Umbilical cord (tissue), 2 donors: ENCODE measurements at places on chromosomes 11 and 22. TPM values are rescaled to one million over a fixed set of nuclear protein-coding genes. Genes with fewer than 3 reads are reported as not detected.

DNA sequence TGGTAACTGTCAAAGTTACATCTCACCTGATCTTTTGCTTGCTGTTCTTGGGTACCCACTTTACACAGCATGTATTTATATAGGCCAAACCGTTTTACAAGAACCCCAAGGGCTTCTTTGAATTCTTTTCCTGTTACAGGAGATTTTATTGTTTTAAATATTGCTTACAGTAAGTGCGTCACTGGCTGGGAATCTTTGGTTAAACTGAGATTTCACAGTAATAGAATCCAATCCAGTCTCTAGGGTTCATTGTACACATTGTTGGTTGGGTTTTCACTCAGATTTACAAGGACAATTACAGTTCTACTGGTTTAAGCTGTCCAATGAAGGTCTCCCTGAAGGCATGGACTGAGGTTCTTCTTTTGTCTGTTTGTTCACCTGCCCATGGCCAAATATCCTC is 171.7 kb downstream of the INSC start:
- no peak for DNase-seq

The OR8A1 gene
- 7.0 TPM for total RNA-seq

The TMEM45B gene
- total RNA-seq, result 2.9 TPM

DNA sequence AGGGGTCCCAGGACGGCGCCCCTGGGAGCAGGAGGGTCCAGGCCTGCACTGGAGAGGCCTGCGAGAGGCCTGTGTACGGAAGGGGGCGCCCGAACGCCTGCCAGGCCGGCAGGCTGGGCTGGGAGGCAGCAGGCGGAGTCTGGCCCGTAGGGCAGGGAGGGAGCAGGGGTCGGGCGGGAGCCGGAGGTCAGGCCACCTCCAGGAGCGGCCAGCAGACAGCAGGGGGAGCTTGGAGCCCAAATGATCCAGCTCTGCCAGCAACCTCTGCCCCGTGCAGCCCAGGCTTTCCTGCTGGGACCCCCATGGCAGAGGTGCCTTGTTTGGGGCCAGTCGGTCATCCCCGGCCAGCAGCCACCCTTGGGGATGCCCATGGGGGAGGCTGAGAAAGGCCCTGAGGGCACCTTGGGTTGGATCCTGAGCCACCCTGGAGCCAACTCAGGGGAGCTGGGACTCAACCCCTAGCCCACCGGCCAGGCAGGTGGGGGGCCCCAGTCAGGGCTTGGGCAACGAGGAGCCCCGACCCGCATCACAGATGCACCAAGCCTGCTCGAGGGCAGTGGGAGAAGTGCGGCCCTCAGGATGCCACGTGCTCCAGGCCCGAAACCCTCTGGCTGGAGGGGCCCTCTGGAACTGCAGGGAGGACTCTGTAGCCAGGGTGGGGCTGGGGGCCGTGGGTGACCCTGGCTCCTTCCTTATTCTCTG is 9.6 kb upstream of the SYT8 start:
- peak; percentile 59 for DNase-seq

The MUC6 gene
- 0.24 TPM for total RNA-seq

GRCh38 chr11:19281041-19281440 is 40.3 kb upstream of the E2F8 start:
- no peak for DNase-seq

The SCUBE1 gene
- total RNA-seq, result 3.6 TPM

DNA sequence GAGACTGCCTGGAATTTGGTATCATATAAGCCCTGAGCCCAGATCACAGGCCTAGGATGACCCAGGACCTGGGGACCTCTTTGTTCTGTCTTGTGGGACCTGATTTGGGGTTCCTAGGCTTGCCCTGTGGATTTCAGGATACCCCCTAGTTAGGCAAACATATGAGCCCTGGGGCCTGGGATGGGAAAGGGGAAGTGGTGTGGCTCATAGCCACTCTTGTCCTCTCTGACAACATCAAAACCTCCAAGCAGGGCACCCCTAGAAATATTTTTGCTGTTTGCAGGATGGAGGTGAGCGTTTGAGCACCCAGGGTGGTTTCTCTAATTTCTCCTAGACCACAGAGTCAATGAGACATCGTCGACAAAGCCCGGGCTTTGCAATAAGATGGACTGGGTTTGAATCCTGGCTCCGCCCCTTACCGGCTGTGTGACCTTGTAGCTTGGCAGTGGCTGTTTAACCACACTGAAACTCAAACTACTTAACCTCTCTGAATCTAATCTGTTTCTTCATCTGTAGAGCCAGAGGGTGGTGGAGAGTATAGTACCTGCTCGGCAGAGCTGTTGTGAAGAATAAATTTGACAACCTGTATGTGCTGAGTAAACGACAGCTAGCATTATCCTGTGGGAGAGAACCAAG is 5.3 kb upstream of the LRRC10B start:
- DNase-seq, result no peak

DNA sequence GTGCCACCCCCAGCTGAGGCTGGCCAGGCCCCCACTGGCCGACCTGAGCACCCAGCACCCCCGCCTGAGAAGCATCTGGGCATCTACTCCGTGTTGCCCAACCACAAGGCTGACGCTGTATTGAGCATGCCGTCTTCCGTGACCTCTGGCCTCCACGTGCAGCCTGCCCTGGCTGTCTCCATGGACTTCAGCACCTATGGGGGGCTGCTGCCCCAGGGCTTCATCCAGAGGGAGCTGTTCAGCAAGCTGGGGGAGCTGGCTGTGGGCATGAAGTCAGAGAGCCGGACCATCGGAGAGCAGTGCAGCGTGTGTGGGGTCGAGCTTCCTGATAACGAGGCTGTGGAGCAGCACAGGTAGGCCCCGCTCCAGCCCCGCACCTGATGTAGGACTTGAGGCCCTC is 4.7 kb downstream of the ZBTB16 start:
- no peak for DNase-seq

- DNase-seq, result peak; percentile 97
These were observed 26.7 kb downstream of the RRP8 start for GRCh38 chr11:6576471-6577373.

The TMEM41B gene
- 27.0 TPM for total RNA-seq

GRCh38 chr22:44639891-44640617 is 62.0 kb upstream of the PRR5 start:
- no peak for DNase-seq

DNA sequence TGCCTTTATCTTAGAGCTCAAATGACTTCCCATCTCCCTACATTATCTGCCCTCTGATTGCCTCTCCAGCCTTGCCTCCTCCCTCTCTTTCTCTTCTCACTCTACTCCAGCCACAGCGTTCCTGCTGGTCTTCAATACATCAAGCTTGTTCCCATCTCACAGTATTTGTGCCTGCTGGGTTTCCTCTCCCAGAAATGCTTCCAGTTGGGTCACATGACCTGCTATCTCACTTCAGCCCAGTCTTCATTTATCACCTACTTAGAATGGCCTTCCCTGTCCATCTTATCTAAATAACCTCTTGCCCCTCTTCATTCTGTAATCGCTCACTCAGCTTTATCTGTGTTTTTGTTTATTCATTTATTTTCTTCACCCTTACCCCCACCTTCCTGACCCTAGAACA is 61.8 kb upstream of the FAR1 start:
- no peak for DNase-seq

GRCh38 chr11:119085437-119085847 is 761 bp downstream of the HMBS start:
- no peak for DNase-seq

The KCNE3 gene
- 5.3 TPM for total RNA-seq

DNA sequence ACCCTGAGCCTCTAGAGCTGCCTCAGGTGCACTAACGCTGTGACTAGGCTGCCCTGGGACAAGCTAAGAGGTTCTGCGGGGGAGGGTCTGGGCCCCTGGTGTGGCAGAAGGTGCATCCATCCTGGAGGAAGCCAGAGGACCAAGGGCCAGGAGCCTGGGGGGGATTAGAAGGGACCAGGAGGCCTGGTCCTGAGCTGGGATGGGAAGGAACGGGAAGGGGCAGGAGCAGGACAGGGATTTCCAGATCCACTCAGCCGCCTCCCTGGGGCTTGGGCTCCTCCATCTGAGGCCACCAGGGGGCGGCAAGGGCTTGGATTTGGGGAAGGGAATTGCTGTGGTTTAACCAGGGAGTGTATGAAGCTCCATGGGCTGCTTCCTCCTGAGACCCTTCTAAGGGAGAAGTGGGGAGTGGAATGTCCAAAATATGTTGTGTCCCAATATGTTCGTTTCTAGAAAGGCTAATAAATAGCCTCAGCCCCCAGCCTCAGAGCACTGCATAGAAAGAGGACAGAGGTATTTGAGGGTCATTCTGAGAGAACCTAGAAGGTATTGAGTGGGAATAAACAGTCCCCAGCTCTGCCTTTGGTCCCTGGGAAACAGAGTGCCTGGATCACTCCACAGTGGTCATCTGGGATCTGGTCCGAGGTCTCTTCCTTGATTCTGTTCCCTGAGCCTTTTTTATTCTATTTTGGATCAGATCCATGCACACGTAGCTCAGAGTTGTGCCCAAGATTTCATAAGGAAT is 17.4 kb upstream of the PRAME start:
- DNase-seq, result no peak

The POLDIP3 gene
- 15.4 TPM for total RNA-seq

DNA sequence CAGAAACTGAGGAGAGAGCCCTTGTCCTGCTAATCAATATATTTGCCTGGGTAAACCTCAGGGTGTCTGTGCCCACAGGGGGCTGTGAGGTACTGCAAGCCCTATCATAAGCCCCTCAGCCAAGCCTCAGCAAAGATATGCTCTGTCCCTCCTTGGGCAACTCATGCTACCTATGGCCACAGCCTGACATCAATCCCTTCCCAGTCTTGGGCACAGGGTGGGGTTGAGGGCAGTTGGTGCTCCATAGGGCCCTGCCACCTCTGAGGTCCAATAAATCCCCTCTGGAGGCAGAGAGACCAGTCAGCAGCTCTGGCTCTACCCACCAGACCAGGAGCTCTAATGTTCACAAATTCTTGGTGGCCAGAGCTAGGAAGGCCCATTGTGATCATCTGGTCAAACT is 23.8 kb downstream of the TPBGL start:
- no peak for DNase-seq

The TUG1 gene
- 52.7 TPM for total RNA-seq

The KBTBD4 gene
- 11.3 TPM for total RNA-seq

- peak; percentile 56 for DNase-seq
These were observed 19.9 kb downstream of the TRIM44 start for GRCh38 chr11:35682230-35683173.

DNA sequence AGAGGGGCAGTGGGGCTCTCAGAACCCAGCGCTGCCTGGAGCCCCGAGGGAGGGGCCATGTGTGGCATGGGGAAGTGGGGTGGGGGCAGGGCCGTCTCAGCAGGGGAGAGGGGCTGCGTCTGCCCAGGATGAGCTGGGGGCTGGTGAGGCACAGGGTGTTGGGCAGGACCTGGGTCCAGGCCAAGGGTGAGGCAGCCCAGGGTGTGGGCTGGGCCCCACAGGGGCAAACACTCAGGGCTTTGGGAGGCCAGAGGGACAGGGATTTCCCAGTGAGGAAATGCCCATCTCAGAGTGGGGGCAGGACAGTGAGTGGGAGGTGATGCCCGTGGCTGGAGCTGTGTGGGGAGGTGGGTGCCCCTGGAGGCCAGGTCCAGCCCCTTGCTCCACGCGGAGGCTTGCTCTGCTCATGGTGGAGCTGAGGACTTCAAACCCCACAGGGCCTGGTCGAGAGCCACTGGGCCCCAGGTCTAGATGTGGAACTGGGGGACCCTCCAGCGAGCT is 5.4 kb downstream of the PLXNB2 start:
- peak; percentile 59 for DNase-seq

The KRTAP5-7 gene
- not detected for total RNA-seq

DNA sequence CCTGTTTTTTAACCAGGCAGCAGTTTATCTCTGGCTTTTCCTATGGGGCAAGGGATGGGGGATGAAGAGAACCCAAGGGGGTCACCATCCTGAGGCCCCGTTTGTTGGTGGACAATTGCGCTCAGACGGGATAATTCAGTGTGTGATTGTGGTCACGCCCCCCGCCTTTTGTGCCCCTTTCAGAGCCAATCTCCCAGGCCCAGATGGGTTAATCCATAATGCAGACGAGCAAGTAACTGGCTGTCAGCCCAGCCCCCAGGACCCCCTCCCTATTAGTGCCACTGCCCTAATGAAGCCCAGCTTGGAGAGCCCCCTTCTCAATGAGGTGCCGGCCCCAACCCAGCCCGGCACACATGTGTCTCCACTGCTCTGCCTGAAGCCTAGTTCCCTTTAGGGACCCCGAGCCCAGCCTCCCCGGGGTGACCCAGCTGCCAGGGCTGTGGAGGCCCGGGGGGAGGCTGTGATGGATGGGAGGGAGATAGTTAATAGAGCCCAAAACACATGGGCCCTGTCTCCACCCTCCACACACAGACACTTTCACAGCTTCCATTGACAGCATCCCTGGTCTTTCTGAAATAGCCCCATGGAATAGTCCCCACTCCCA is 19.1 kb upstream of the ROBO3 start:
- no peak for DNase-seq

DNA sequence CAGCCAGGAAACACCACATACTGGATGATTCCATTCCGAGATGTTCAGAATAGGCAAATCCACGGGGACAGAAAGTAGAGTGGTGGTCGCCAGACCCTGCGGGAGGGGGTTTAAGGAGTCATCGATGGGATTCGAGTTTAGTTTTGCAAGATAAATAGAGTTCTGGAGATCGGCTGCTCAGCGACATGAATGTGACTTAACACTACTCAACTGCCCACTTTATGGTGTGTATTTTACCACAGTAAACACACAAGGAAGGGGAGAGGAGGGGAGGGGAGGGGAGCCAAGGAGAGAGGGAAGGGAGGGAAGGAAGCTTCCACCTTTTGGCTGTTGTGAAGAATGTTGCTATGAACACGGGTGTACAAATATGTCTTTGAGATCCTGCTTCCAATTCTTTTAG is 10.4 kb upstream of the ARHGAP8 start:
- DNase-seq, result no peak

The TBCEL gene
- 44.3 TPM for total RNA-seq

- peak; percentile 79 for DNase-seq
These were observed 1.0 kb downstream of the REXO2 start for GRCh38 chr11:114440121-114440860.

DNA sequence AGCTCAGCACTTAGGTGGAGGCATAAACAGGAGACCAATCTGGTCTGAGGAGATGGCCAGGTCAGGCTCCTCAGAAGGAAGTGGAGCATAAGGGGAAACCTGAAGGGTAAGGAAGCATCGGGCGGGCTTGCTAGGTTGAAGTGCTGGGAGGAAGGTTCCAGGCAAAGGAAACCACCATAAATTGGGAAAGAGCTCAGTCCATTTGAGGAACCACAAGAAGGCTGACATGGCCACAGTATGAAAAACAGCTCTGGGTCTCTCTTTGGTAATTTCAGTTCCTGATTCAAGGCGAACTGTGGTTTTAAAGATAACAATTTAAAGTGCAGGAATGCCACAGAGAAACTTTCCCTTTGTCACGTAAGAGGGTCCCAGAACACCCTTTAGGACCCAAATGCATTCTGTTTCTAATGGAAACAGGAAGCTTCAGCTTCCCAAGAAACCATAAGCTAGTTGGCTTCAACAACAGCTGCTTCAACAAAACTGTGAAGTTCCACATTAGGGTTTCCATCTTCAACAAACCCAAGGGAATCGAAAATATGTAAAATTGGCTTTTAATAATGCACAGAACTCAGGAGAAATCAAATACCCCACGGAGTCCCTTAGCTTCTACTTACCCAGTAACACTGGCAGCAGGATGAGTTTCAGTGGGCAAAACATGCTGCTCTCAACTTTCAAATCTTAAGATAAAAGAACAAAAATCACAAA is 10.4 kb downstream of the JAML start:
- DNase-seq, result peak; percentile 49

The CRYBA4 gene
- not detected for total RNA-seq

GRCh38 chr22:17518406-17518805 is 44.9 kb upstream of the SLC25A18 start:
- DNase-seq, result no peak
